Fibroblast of villous mesenchyme (primary cell): ENCODE measurements at places on chromosomes 6 and 20. TPM values are rescaled to one million over a fixed set of nuclear protein-coding genes. Genes with fewer than 3 reads are reported as not detected.

DNA sequence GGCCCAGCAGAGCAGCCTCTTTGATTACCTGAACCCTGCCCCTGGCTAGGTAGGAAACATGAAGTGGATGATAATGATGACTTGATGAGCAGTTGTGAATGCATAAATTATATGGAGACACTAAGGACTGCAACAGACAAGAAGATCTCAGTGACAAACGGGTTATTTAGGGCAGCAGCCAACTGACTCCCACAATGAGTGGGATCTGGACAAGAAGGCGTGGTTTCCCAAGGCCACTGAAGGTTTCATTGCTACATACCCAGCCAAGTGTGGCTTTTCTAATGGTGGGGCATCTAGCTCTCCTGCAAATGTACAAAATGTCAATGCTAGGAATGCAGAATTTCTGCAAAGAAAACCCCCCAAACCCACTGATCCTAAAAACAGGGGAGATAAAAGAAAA, 29.4 kb downstream of the RING1 start:
- DNase-seq: no peak

- no peak for DNase-seq
These were observed 34.2 kb upstream of the KAT14 start for GRCh38 chr20:18103497-18103896.

DNA sequence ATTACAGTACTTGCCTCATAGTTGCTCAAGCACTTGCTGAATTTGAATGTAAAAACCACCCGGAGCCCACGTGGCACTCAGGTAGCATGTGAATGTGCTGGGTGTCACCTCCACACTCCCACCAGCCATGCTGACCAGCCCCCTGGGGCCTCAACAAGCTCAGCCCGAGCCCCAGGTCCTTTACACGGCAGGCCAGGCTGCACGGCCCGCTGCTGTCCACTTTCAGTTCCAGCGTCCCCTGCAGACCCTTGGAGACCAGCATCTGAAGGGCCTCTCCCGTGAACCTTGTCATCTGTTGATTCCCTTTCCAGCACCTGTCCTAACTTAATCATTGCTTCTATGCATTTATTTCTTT, 33.3 kb upstream of the ZBP1 start:
- DNase-seq: no peak

- DNase-seq: no peak
These were observed 538.5 kb downstream of the CD83 start for GRCh38 chr6:14656078-14656521.

ZBP1 gene
- total RNA-seq: not detected in 2 replicates

MCCD1 gene
- total RNA-seq: not detected in 2 replicates

PHACTR2 gene
- total RNA-seq: 51.4 and 62.5 TPM in 2 replicates
